ENCODE measurements at places on chromosomes 1 and 21.

DNA sequence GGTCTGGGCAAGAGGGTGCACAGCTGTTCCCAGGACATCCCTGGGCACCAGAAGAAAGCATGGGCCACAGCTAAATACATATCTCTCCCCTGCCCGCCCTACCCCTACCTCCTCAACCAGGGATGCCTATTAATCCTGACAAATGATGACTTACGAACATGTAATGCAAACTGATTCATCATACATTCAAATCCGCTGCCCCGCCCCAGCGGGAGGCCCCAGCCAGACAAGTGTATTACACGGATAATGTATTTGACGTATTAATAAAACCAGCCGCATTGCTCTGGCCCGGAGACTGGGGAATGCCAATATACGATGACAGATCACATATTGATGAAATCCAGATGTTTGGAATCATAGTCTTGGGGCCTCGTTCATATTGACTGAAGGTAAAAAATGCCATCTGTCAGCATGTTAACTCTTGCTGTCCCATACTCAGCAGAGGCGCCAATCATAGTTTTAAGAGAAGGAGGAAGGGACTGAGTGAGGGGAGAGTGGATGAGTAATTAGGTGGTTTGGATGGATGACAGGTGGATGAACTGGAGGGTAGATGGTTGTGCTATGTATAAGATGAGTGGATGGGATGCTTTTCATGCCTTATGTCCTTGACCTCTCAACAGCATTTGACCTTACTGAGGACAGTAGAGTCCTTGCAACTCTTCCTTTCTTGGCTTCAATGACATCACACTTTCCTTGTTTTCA, 68.2 kb downstream of the TMEM53 start:
- no peak for DNase-seq

DNA sequence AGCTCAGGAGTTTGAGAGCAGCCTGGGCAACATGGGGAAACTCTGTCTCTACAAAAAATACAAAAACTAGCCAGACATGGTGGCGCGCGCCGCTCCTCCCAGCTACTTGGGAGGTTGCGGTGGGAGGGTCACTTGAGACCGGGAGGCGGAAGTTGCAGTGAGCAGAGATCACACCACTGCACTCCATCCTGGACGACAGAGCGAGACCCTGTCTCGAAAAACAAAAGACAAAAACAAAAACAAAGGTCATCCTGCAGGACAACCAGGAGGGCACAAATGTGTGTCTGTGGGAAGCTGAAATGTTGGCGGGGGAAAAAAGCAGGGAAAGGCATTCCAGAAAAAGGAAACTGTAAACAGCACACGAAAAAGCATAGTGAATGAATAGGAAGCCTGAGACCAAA, 104.1 kb upstream of the HNRNPU start:
- no peak for DNase-seq

- DNase-seq: no peak
These were observed at the start of gene PLPPR5 for GRCh38 chr1:99004861-99005442. Gene PLPPR5, minus strand, starts transcription at chr1:99004861. Its CDS starts 190 bp downstream, at chr1:99004671.

DNA sequence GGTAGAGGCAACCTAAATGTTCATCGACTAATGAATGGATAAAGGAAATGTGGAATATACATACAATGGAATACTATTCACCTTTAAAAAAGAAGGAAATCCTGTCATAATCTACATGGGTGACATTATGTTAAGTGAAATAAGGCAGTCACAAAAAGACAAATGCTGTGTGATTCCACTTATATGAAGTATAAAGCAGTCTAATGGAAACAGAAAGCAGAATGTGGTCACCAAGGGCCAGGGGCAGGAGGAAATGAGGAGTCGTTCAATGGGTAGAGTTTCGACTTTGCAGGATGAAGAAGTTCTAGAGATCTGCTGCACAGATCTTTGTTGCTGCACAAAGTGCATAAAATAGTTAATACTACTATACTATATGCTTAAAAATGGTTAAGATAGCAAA, 7.8 kb downstream of the DIPK1A start:
- DNase-seq: peak; percentile 85

GRCh38 chr1:41419584-41420295, 58.5 kb downstream of the FOXO6 start:
- DNase-seq: no peak

DNA sequence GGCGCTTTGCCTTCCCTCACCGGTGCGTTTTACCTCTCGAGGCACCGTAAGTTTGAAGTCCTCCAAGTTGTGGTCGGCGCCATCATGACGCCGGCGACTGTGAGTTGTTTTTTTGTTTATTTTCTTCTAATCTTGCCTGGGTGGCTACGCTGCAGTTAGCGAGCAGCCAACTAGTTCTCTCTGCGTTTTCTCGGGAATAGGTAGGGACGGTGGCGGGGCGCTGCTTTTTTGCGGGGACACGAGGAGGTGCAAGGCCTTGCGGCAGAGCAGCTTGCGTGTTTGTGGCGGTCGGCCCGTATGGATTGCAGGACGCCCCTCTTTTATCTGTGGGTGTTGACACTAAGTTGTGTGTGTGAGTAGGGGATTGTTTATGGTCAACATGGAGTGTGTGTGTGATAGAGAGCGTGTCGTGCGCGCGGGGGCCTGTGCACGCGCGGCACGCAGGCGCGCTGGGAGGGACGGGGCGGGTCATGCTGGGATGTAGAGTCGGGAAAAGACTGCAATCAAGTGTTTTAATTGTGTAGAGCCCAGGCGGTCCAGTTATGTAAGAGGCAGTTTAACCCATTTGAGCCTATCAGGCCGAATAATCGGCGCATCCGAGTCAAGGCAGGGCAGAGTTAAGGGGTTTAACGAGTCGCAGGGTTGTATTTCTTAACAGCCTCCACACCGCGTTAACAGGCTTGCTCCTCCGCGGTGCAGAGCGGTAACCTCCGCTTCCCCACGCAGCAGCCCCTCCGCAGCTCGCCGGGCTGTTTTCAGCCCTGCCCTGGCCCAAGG, 1.2 kb upstream of the NEGR1 start:
- no peak for DNase-seq

GRCh38 chr1:51192213-51192843, 43.7 kb upstream of the RNF11 start:
- peak; percentile 49 for DNase-seq

- DNase-seq: no peak
These were observed 776 bp downstream of the HLCS start for GRCh38 chr21:36965720-36966065.

DNA sequence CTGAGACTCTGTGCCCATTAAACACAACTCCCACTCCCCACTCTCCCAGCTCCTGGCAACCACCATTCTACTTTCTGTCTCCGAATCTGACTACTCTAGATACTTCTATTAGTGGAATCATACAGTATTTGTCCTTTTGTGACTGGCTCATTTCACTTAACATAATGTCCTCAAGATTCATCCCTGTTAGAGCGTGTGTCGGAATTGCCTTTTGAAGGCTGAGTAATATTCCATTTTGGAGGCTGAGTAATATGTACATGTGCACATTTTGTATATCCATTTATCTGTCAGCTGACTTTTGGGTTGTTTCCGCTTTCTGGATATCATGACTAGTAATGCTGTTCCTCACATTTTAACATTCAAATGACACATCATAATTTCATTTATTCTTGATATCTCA, 30.3 kb downstream of the GALNT2 start:
- no peak for DNase-seq

DNA sequence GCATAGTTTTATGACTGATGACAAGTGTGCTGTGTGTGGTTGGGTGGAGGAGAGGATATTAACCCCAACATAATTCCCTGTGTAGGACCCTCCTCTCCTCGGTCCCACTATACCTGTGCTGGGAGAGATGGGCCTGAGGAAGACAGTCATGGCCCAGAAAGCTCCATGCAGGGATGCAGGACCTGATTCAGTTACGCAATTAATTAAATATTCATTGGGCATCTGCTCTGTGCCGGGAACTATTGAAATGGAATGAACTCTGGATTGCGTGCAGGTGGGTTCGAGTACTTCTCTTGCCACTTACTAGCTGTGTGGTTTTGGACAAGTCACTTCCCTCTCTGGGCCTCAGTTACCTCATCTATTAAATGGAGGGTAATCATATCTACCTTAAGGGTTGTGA, 74.6 kb downstream of the CD247 start:
- DNase-seq: no peak
